ENCODE measurements at places on chromosomes 7 and 10.
A peak's percentile ranks its signal among the peaks of the same experiment; 100 is the strongest.

DNA sequence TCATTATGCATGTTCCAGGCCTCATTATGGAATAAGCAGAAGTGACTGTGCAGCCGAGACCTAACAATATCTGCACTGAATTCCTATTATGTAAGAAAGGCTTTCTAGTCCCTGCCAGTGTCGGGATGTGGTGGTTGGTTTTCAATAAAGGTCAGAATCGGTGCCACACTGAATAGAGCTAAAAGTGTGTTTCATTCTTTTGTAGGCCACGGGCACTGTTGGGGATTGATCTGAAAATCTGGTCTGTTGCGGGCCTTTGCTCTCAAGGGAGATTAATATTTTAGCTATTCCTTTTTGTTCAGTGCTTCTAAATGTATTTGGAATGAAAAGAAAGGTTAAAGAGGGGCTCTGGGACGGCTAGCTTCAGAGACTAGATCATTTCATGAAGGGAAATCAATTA is 559.4 kb upstream of the GALNT17 start:
- DNase-seq, result no peak

- DNase-seq, result peak; percentile 88
These were observed 39.3 kb downstream of the CUX1 start for GRCh38 chr7:101856473-101857357.

DNA sequence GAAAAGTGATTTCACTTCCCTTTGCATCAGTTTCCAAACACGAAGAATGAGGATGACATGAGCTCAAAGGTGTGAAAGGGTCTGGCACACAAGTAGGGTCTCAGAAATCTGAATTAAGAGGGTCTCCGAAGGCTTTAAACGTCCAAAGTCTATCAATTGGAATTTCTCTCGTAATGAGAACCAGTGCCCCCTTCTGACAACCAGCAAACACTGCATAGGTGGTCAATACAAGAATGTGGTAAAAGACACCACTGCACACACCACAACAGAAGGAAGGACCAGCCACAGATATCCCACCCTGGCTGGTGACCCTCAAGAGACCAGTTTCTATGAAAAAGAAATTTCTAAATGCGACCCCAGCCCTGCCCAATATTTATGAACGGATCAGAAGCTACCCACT is 78.1 kb downstream of the CALN1 start:
- DNase-seq, result no peak

DNA sequence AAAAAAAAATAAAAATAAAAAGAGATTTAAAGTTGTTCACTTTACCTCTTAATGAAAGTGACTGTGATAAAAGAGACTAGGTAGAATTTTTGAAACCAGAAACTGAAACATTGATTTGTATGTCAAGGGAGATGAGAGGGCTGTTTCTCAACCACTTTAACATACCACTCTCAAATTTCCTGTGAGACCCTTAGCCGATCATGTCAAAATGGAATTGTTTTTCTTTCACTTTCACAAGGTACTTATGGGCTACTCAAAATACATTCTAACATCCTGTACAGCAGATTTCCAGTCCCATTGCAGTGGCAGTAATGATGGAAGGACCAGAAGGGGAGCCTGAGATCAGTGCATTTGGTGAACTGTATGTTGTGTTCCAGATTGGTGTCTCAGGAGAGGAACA is 261.2 kb downstream of the PPP1R3A start:
- no peak for DNase-seq

DNA sequence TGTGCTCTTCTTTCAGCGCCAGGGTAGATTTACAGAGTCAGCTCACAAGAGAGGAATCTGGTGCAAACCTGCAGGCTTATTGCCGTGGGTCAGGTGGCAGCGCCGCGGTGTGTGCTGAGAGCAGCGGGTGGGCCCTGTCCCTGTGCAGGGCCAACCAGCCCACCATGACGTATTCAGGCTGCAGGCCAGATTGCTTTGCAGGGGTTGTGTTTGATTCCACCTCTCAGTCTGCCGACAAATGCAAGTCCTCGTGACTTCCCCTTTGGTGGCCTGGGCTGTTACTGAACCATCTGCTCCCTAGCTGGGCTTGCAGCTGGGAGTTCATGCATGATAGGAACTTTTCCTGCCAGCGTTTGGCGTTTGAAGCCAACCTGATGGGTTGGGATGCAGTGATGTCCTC is 66.7 kb upstream of the LEP start:
- no peak for DNase-seq

- no peak for DNase-seq
These were observed 540.3 kb upstream of the IGFBP3 start for GRCh38 chr7:46461334-46461777.

DNA sequence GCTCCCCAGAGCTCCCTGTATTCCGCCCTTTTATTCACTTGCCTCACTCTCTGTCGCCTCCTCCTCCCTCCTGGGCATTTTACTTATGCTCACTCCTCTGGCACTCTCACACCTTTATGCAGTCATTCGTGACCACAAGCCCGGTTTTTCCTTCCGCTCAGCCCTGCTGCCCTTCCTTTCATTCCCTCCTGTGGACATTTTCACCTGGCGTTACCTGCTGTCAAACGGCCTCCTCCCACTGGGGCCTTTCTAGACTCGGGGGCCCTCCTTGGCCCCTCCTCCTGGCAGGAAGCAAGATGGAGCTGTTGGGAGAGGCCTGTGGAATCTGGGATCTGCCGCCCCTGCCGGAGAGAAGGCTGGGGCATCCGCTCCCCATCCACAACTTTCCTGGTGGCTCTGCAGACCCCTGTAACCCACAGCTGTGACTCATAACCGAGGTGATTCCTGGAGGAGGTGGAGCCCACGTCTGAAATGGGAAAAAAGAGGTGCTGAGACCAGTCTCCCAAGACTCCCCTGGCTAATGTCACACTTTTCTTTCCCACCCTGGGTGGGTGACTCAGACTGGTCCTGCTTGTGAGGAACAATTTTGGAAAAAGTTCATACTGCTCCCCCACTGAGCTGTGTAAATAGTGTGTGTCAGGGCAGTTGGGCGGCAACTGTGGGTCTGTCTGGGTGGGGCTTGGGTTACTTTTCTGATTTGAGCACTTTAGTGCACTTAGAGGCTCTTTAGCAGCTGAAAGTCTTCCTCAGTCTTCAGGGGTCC is 1.2 kb downstream of the VCL start:
- no peak for DNase-seq

DNA sequence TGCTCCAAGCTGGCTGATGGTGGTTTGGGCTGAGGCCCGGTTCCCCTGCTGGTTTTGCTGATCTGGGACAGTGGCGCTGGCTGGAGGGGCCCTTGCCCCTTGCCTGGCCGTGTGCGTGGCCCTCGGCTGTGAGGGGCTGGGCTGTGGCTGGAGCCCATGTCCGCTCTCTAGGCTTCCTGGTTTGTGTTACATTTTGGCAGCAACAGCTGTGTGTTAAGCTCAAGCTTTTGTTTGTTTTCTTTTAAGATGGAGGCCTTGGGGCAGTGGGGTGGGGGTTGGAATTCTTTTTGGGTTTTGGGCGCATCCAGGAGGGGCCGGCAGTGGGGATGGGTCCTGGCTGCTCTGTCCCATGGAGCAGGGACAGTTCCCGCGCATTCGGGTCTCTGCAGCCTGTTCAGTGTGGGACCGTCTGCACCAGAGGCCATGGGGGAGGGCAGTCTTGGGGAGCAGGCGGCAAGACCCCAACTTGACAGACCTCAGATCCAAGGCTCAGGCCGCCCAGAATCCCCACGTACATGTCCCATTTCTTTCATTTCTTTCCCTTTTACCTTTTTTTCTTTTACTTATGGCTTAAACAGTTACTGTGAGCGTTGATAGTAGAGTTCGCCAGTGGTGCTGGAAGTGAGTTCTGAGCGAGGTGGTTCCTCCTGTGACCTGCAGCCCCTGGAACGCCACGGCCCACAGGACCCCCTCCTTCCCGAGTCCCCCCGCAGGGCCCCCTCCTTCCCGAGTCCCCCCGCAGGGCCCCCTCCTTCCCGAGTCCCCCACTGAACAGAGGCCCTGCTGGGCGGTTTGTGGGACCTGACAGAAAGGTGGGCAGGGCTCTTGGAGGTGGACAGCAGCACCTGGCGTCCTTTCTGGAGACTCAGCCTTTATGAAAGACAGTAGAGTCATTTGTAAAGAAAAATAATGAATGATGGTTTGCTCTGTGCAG is 75.3 kb downstream of the INPP5A start:
- no peak for DNase-seq

- no peak for DNase-seq
These were observed 18.5 kb downstream of the BICC1 start for GRCh38 chr10:58531084-58531695.

DNA sequence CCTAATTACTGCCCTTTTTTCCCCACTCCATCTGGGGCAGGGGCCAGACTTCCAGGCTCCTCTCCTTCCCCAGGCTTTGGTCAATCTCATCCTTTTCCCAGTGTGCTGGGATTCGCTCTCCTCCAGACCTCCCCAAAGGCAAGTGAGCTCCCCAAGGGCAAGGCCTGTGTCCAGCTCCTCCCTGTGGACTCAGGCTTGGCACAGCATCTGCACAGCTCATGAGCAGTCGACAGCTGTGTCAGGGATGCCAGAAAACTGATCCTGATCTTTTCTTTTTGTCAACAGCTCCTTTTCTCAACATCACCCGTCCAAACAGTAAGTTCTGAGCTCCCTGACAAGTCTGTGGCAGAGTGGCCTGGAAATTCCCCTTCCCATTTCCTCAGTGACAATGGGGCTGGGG is 67.1 kb downstream of the C10orf120 start:
- no peak for DNase-seq

DNA sequence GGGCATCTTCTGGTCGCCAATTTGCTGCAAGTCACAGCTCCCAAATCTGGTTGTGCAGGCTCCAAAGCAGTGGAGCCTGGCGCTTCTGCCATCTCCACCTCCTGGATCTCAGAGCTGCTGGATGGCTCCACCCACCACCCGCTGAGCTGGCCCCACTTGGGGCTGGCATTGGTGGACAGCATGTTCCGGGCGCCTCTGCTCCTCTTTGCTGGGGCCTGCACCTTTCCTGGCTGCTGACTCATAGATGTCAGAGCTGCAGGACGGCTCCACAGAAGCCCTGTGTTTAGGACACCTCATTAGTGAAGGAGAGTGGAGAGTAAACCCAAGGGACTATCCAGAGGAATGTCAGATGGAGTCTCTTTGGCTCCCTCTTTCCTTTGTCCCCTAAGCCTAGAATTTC is 27.4 kb downstream of the MAPK8 start:
- no peak for DNase-seq

- DNase-seq, result peak; percentile 25
These were observed 1.7 kb downstream of the SORCS3 start for GRCh38 chr10:104642658-104643302.

DNA sequence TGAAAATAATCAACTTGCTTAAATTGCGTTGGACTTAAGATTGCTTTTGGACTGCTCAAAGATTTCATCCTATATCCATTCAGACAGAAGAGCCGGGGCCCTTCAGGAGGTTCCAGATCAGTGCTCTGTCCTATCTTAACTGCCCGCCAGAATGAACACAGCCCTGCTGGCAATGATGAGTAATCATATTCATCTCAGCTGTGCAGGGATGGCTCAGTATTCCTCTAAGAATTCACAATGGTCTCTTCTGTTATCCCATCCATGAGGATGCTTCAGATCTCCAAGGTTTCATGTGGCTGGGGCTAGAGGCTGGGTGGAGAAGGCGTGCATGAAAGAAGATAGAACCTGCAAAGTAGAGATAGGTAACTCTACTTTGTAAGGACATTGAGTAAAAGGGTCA is 80.0 kb upstream of the NPVF start:
- DNase-seq, result no peak

DNA sequence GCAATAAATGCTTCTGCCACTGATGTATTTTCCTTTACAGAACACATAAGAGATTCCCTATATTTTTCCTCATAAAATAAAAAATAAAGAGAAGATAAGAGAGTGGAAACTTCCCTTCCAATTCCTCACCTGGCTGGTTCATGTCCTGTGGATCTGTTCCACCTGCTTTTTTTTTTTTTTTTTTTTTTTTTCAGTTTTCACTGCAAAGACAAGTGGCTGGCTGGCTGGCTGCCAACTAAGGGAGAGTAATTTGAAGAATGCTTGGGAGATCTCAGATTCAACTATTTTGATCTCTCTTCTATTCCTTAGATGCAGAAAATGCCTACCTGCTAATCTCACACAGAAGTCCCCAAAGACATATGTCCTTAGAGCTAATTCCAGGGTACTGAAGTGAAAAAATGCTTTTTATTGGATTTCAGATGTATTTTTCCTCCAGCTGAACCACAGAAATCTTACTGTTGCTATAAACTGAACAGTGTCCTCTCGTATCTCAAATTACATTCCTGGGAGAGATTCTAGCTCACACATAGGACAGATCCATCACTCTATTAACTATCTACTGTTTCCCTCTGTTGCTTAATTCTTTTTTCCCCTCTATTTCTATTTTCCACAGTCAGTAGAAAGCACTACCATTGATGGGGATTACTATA is 120.8 kb downstream of the NRCAM start:
- no peak for DNase-seq

GRCh38 chr10:79108728-79109127 is 40.0 kb downstream of the ZMIZ1 start:
- no peak for DNase-seq

- no peak for DNase-seq
These were observed 78.7 kb downstream of the TCF7L2 start for GRCh38 chr10:113028456-113029440.

GRCh38 chr7:44346063-44346462 is 20.7 kb upstream of the CAMK2B start:
- no peak for DNase-seq

- no peak for DNase-seq
These were observed 337.2 kb downstream of the TNS3 start for GRCh38 chr7:47244692-47245091.

Data from GM13976 (cell line).